Esophagus squamous epithelium (tissue), 5 donors: ENCODE measurements at places on chromosomes 6 and 20.

DNA sequence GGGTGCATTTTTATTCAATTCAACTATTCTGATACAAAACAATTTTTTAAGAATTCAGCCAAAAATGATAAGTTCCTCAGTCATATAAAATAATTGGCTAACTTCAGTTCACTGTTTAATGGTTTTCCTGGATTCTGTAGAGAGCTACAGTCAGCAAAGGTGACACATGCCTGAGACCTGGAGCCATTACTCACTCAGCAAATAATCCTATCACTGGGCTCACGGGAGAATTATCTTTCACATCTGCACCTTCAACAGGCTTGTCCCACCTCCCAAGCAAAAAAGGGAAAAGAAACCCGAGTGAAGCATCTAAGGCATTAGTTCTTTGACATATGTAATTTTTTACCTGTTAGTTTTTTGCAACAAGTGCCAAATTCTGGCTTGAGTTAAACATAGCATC is 34.9 kb upstream of the FOXA2 start:
- no peak for DNase-seq

DNA sequence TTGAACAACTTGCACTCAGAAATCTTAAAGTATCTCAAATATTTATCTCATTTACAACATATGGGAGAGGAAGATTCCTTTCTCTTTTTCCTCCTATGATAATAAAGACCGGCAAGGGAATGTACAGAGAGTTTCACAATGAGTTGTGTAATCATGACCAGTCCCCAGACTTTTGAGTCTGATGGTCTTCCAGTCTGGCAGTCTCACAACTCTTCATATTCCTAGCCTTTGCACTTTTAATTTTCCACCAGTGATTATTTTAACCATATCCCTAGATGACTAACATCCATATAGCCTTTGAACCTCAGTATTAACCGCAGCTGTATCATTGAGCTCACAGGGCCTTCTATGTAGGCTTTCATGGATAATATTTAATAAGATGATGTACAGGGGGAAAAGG is 278.5 kb downstream of the KHDC1L start:
- no peak for DNase-seq

DNA sequence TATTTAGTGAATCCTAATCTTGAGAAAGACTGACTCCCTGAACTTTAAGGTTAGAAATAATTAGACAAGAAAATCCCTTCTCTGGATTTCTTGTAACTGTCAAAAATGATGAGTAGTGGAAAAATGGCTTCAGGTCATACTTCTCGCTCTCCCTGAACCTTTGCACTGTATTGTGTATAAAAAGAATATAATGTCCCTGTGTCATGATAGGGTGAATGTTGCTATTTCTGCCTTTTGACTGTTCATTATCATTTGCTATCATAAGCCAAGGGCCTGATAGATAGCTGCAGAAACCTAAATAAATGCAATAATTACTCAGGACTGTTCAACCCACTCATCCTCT is 39.3 kb downstream of the ALDH8A1 start:
- DNase-seq = no peak

- no peak for DNase-seq
These were observed 10.5 kb upstream of the TTK start for GRCh38 chr6:79993911-79994309.

DNA sequence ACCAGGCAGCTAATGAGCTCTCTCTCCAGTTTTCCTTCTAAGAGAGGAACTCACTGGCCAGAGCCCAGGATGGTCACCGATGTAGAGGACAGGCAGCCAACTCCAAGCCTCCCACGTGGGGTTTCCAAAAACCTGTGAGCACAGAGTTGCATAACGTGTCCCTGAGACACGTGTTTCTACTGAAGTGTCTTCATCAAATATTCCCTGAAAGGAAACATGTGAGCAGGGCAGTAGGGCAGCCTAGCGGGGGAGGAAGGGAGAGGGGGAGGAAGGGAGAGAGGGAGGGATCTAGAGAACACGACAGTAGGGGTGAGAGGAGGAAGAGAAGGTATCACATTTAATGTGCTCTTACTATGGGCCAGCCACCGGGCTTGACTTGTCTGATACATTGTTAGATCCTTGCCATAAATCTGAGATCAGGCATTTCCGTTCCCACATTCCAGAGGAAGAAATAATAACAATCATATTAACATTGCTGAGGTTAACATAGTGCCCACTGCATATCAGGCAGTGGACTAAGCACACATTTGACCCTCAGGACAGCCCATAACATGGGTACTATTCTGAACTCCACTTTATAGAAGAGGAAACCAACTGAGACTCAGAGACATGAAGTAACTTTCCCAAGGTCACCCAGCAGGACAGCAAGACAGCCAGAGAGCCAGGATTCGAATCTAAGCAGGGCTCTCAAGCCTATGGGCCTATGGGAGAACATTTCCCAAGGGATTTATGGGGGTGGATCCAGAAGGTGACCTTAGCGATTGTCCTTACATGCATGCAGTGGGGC is 4.5 kb upstream of the SYS1 start:
- DNase-seq = no peak

- DNase-seq = no peak
These were observed 357.0 kb downstream of the LAMA2 start for GRCh38 chr6:129239825-129240491.

DNA sequence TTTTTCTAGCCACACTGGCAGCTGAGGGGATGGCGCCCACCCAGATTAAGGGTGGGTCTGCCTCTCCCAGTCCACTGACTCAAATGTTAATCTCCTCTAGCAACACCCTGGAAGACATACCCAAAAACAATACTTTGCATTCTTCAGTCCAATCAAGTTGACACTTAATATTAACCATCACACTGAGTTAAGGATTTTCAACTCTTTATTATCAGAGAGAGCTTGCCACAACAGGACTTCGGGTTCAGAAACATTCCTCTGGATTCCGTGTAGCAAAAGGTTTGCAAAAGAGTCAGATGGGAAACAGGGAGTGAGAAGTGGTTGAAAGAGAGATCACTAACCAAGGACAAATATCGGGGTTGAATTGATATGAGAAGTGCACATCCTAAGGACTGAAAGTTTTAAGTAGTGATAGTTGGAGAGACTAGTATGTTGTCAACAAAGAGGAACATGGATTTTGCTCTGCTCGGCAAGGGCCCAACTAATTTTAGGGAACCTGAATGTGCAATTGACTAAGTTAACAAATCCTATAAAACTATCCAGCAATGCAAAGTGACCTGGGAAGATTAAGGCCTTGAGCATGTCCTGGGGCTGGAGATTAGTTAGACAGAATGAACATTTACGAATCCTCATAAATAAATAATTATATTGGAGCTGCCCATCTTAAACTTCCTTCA is 137.0 kb upstream of the TENT5A start:
- no peak for DNase-seq

GRCh38 chr6:111492499-111492898 is 9.5 kb upstream of the REV3L start:
- DNase-seq = no peak

DNA sequence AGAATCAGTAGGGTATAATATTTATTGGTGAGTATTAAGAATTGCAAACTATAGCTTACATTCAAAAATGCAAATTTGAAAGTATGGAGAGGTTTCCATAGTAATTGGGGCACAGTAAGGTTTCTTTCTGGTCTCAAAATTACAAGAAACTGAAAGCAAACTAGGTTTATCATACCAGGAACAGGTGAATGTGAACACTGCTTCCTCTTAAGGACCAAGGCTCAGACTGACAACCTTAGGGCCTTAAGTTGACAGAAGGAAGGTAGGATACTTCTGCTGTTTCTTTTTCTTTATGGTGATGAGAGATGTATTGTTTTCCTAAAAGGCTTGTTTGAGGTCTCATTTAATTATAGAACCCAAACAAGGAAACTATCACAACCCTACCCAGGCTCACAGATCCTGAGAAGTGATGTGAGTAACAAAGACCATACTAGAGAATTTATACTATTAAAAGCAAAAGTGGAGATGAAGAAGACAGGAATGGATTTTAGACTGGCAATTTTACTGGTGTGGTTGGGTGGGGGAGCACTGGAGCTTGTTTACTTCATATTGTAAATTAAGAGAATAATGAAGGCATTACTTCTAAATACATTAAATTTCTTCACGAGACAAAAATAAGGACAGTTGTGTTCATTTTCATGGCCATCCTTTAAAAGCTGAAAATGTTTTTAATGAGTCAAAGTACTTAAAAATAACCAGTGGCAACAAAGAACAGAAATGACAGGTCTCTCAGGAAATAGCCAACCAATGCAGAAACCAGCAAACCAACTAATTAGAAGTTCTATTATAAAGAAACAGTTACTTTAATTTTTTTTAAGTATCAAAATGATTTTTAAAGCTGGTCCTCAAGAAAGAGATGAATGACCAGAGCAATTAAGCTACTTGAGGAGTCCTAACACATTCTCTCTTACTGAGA is 21.3 kb downstream of the STAU1 start:
- DNase-seq = no peak

DNA sequence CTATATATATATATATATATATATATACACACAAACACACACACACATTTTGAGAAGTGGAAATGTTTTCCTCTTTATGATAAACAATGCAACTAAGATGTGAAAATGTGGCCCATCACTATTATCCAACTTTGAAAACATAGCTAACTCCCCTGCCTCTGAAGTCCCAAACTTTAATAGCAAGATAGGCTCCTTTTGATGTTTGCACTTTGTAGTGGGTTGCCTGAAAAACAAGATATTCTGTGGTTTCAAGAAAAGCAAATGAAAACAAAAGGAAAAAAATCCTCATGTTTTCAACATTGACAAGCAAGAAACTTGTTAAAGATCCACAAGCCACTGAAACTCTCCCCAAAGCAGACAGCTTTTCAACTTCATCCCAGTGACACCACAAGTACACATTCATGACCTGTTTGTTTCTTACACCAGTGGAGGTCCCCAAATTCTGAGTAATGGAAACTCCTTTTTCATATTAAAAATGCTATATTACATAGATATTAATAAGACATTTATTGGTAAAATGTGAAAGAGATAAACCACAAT is 90.0 kb downstream of the IPCEF1 start:
- no peak for DNase-seq
